ENCODE measurements at places on chromosomes 11 and 22.

DNA sequence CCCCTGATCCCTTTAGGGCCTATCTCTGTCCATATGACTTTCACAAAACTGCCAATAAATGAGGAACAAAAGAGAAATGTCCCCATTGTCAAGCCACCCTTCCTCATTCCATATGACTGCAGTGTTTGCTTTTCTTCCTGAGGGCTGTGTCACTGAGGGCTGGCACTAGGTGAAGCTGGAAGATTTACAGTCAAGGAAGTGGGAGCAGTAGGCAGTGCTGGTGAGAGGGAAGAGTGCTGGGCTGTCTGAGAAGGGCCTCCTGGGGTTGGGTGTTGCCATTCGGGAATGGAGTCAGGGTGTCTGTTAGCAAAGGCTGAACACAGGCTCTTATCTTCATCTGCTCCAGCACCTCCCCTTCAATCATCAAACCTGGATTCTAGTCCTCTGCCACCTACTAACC is 30.9 kb downstream of the INSC start:
- DNase-seq, result no peak

DNA sequence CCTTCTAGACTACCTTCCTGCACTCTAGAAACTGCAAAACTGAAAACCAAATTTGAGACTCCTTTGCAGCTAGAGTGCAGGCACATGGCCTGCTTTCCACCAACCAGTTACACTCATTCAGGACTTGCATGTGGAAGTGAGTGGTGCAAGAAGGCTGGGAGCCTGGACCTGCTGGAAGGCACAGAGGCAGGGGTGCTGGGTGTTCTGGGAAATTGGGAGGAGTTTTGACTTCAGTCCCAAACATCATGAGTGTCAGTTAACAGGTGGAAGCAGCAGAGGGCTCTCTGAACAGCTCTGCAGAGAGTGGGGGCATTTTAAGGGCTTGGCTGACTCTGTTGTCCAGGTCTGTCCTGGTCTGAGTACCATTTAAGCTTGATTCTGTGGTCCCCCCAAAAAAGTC is 49.3 kb upstream of the SYT13 start:
- DNase-seq, result no peak

GRCh38 chr11:83249445-83249844 is 36.7 kb downstream of the CCDC90B start:
- DNase-seq, result no peak

GRCh38 chr11:123286761-123287160 is 91.7 kb upstream of the CLMP start:
- DNase-seq, result no peak

GRCh38 chr22:32818446-32819115 is 17.1 kb downstream of the TIMP3 start:
- no peak for DNase-seq

GRCh38 chr11:72015511-72016061 is 16.9 kb downstream of the IL18BP start:
- no peak for DNase-seq
